ENCODE measurements at places on chromosomes 6 and 20. TPM values are rescaled to one million over a fixed set of nuclear protein-coding genes. Genes with fewer than 3 reads are reported as not detected.
A peak's percentile ranks its signal among the peaks of the same experiment; 100 is the strongest.

The ENPP3 gene
- total RNA-seq: 0.66 TPM

The CRISP2 gene
- total RNA-seq: not detected

DNA sequence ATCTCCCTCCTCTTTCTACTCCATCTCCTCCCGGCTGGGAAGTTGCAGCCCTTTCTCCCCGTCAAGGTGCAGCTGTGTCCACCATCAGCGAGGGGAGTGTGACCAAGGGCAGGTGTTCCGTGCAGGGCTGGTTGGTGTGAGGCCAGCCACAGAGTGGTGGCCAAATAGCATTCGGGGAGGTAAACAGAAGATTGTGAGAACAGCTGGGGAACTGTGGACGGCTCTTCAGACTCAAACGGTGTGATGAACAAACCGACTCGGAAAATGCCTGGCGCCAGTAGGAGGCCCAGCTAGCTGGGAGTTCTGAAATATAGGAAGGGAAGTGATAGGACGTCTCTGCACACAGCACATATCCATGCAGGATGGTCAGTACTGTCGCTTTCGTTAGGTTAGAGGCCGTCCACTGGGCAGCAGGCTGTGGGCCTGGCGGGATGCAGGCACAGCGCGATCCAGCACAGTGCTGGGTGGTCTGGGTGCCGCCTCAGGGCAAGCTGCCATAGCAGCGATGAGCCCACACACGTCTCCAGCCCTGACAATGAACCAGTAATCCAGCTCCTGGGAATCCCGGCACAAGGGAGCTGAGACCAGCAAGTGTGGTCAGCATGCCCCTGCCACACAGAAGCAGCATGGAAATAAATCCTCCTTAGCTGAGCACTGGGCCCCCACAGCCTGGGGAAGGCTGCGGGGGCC lies 258.1 kb downstream of the TAF4 start:
- no peak for DNase-seq
- H3K36me3 ChIP-seq: no peaks in the 10 kb centered on the region
- no peaks in the 10 kb centered on the region for H3K27me3 ChIP-seq
- H3K4me1 ChIP-seq: no peaks in the 10 kb centered on the region
- H3K4me3 ChIP-seq: no peak overlapping the region

The BIRC7 gene
- total RNA-seq: 47.1 TPM

DNA sequence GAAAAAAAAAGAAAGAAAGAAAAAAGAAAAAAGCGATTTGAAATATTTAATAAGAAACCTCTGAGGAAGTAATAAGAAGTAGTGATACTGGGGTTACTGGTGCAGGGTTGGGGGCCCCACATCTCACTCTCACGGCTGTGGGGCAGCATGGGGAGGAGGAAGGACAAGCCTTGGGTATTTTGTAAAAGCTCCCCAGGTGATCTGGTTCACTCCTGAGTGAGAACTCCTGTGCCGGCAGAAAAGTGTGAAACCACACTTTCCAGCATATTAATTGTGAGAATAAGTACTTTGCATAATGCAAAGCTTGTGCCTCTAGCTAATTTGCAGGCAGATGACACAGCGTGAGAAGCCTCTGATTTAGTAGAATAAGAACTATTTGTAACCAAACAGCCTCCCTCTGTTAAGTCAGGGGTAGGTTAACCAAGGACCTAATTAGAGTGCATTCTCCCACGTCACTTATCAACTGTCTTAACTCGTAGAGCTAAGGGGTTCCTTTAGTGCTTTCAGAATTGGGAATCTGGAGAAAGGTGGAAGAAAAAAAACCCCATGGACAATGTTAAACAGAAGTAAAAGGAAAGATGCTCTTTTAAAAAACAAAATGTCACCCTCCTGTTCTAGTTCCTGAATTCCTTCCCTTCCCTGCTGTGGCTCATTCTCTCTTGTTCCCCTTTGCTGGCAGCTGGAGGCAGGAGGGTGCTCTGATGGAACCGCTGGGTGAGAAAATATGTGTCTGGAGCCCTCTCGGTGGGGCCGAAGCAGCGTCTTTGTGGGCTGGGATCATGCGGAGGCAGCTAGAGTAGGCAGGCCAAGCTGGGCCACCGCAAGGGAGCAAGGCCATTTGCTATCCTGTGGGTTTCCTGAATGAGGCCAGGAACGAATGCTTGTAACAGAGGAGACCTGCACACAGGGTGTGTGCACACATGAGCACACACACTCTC lies 108.7 kb downstream of the FYN start:
- no peaks in the 10 kb centered on the region for H3K36me3 ChIP-seq
- no peak overlapping the region for H3K27ac ChIP-seq
- no peaks in the 10 kb centered on the region for H3K27me3 ChIP-seq
- no peak for DNase-seq
- no peaks in the 10 kb centered on the region for H3K4me1 ChIP-seq
- H3K4me3 ChIP-seq: no peak overlapping the region

GRCh38 chr6:42555477-42556457 lies 8.1 kb upstream of the UBR2 start:
- no peak overlapping the region for H3K4me3 ChIP-seq
- DNase-seq: no peak
- no peaks in the 10 kb centered on the region for H3K4me1 ChIP-seq
- H3K27me3 ChIP-seq: peaks cover 4% of the 10 kb centered on the region

DNA sequence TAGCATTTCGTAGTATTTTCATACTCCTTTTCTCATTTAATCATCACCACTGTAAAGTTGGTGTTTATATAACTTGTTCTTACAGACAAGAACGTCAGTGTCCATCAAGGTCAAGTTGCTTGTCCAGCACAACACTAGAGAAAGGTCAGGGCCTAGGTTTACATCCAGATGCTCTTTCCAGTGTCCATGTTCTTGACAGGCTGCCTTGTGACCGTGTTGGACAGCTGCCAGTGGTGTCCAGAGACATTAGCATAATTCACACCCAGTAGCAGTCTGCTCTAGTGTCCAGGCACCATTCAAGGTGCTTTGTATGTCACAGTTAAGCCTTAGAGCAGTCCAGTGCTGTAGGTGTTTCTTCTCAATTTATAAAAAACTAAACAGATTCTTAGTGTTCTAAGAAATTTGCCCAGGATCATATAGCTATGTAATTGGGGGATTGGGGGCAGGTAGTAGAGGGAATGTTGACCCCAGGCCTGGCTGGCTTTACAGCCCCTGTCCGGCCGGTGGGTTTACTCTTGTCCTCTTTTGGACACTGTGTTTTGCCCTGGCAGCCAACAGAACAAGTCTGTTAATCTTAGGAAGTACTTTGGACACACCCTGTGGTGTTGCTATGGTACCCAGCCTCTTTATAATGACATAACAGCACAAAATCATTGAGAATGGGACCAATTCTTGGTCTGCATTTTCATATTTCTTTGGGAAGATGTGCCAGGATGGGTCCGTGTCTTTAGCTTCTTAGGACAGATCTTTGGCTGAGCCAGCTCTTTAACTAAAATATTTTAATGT lies 8.0 kb downstream of the STK35 start:
- no peak overlapping the region for H3K27ac ChIP-seq
- no peaks in the 10 kb centered on the region for H3K4me1 ChIP-seq
- H3K27me3 ChIP-seq: no peaks in the 10 kb centered on the region
- peaks cover 7% of the 10 kb centered on the region for H3K36me3 ChIP-seq
- DNase-seq: no peak
- H3K4me3 ChIP-seq: no peak overlapping the region

GRCh38 chr6:137357948-137358266 lies 136.3 kb downstream of the OLIG3 start:
- DNase-seq: no peak
- no peaks in the 10 kb centered on the region for H3K27me3 ChIP-seq
- H3K4me1 ChIP-seq: no peaks in the 10 kb centered on the region

GRCh38 chr20:46056970-46057855 lies 28.2 kb downstream of the SLC12A5 start:
- DNase-seq: peak; percentile 37
- peaks cover 18% of the 10 kb centered on the region for H3K4me1 ChIP-seq
- no peak overlapping the region for H3K4me3 ChIP-seq
- no peak overlapping the region for H3K27ac ChIP-seq

- no peak overlapping the region for H3K27ac ChIP-seq
- DNase-seq: no peak
- H3K36me3 ChIP-seq: no peaks in the 10 kb centered on the region
- no peaks in the 10 kb centered on the region for H3K4me1 ChIP-seq
- no peak overlapping the region for H3K4me3 ChIP-seq
Observed at GRCh38 chr6:113570161-113570560, 287.0 kb upstream of the MARCKS start.

DNA sequence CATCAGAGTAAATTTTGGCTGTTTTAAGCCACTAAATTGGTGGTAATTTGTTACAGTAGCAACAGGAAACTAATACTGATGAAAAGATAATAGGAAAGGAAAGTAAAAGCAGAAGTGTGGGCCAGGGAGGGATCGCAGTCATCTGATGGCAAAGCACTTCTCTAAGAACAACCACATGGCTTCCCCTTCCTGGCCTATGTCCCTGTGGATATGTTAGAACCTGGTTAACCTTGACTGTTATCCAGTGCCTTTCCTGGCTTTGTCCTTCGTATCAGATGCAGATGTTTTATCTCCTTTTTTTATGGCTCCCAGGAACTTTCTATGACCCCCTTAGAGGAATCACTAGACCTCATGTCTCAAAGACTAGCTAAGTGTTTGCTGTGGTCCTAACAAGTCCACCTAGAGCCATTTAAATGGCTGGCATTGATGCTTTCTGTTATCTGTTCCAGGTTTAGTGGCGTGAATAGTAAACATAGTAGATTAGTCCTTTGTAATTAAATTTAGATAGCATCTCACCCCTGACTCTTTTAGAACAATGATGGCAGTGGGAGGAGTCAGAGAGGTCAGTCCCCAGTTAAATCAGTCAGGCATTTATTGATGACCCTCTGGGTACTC lies 79.2 kb upstream of the PHACTR2 start:
- H3K4me3 ChIP-seq: no peak overlapping the region
- H3K36me3 ChIP-seq: no peaks in the 10 kb centered on the region
- H3K4me1 ChIP-seq: no peaks in the 10 kb centered on the region
- H3K27me3 ChIP-seq: no peaks in the 10 kb centered on the region

The GPSM3 gene
- total RNA-seq: 5.9 TPM

GRCh38 chr20:23332467-23332866 lies 18.1 kb upstream of the NXT1 start:
- no peak overlapping the region for H3K27ac ChIP-seq
- no peaks in the 10 kb centered on the region for H3K36me3 ChIP-seq
- H3K27me3 ChIP-seq: no peaks in the 10 kb centered on the region
- DNase-seq: no peak

GRCh38 chr6:113596387-113597230 lies 260.5 kb upstream of the MARCKS start:
- H3K4me3 ChIP-seq: no peak overlapping the region
- H3K4me1 ChIP-seq: peaks cover 41% of the 10 kb centered on the region

The RNF182 gene
- 2.1 TPM for total RNA-seq

GRCh38 chr20:44509762-44510161 lies 12.1 kb downstream of the SERINC3 start:
- peaks cover 16% of the 10 kb centered on the region for H3K36me3 ChIP-seq
- H3K27me3 ChIP-seq: no peaks in the 10 kb centered on the region
- H3K4me3 ChIP-seq: no peak overlapping the region
- DNase-seq: no peak
- H3K27ac ChIP-seq: no peak overlapping the region

GRCh38 chr20:25076731-25077609 lies 5.0 kb downstream of the VSX1 start:
- peaks cover 22% of the 10 kb centered on the region for H3K4me1 ChIP-seq
- no peaks in the 10 kb centered on the region for H3K36me3 ChIP-seq
- peak overlapping the region; percentile 28 for H3K4me3 ChIP-seq
- peaks cover 96% of the 10 kb centered on the region for H3K27me3 ChIP-seq

The BTNL2 gene
- total RNA-seq: not detected

DNA sequence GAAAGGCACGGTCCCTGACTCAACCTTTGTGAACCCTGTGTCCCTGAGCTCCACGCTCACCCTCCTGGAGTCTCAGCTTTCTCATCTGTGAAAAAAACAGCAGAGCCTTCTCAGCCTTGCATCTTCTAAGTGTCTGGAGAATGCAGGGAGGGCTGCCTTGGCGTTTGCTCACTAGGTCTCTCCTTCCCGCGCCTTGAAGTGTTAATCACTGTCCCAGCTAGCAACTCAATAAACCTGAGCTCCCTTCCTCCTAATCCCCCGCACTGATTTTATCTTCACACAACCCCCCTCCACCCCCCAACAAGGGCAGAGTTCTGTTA lies 34.9 kb upstream of the FOXC1 start:
- H3K4me1 ChIP-seq: no peaks in the 10 kb centered on the region
- no peak overlapping the region for H3K27ac ChIP-seq
- H3K36me3 ChIP-seq: no peaks in the 10 kb centered on the region
- no peak for DNase-seq
- H3K4me3 ChIP-seq: no peak overlapping the region

The SLC35D3 gene
- not detected for total RNA-seq

GRCh38 chr6:37668251-37668650 lies 29.4 kb downstream of the MDGA1 start:
- no peak for DNase-seq
- H3K36me3 ChIP-seq: no peaks in the 10 kb centered on the region
- H3K27me3 ChIP-seq: no peaks in the 10 kb centered on the region
- no peaks in the 10 kb centered on the region for H3K4me1 ChIP-seq
- H3K27ac ChIP-seq: no peak overlapping the region
- H3K4me3 ChIP-seq: no peak overlapping the region

DNA sequence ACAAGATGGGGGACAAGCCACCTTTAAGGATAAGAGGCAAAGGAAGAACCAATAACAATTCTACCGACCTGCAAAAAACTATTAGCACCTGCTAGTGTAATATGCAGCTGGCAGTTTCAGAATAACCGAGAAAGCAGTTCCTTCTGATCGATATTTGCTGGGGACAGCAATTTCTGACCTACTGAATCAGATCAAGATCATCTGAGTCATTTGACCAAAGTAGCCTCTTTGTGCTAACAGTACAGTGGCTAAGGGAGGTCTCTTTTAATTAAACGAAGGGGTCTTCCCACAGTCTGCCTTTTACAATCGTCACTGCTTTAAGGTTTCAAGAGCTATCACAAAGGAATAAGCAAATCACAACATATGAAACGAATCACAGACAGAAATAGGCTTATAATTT lies 318.9 kb downstream of the BTBD9 start:
- H3K36me3 ChIP-seq: no peaks in the 10 kb centered on the region
- H3K4me3 ChIP-seq: no peak overlapping the region

The ZNF391 gene
- 3.7 TPM for total RNA-seq

The DNAAF9 gene
- total RNA-seq: 35.3 TPM
